PC-9 (cell line): ENCODE measurements at places on chromosomes 12 and 14.

- no peak for DNase-seq
These were observed 293.7 kb downstream of the TTC6 start for GRCh38 chr14:37889087-37889486.

- DNase-seq = no peak
These were observed 162.7 kb downstream of the GRIP1 start for GRCh38 chr12:66516133-66516532.

- DNase-seq = no peak
These were observed 80.5 kb downstream of the FBXW8 start for GRCh38 chr12:116990971-116991966.

DNA sequence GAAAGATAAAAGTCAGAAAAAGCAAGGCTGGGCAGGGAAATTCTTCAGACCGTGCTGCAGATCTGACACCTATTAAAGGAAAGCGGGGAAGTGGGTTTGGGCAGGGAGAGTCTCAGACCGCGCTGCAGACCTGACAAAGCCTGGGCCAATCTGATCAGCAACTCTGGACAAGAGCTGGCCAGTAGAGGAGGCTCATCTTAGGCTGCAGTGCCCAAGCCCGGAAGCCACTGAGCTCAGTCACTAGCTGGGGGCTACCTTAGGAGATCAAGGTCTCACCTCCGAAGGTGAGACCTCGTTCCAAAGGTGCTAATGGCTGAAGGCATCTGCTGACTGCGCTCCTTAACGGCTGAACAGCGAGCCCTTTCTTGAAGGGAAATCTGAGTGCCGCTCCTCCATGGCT is 60.2 kb downstream of the SINHCAF start:
- DNase-seq = no peak

DNA sequence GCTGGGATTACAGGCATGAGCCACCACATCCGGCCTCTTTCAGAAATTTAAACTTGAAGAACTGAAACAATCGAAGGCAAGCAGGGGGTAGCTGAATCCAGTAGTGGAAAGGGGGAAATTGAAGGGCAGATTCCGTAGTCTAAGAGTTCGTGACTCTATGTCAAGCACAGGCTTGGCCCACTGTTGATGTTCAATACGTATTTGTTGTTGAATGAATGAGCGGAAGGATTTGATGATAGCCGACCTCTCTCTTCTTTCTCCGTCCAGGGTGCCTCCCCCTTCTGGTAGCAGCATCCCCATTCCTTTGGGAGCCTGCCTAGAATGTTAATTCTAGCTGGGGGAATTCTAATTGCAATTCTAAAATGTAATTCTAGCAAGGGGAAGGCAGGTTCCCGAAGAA is 59.8 kb upstream of the MED13L start:
- DNase-seq = no peak

DNA sequence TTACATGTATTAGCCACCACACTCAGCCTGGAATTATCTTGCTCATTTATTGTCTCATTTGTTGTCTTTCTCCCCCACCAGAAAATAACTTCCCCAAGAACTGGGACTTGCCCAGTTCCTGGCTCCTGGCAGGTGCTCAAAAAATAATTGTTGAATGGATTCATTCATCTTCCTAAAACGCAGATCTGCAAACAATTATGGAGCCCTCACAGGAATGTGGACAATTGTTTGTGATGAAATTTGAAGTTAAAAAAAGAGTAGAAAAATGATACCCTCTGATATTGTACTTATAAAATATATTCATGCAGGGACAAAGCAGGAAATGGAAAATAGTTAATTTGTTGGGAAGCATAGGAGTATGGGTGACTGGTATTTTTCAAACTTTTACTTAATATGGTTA is 60.7 kb upstream of the MAP1LC3B2 start:
- DNase-seq = peak; percentile 51

GRCh38 chr14:74612350-74613021 is 449 bp upstream of the LTBP2 start:
- DNase-seq = peak; percentile 99

DNA sequence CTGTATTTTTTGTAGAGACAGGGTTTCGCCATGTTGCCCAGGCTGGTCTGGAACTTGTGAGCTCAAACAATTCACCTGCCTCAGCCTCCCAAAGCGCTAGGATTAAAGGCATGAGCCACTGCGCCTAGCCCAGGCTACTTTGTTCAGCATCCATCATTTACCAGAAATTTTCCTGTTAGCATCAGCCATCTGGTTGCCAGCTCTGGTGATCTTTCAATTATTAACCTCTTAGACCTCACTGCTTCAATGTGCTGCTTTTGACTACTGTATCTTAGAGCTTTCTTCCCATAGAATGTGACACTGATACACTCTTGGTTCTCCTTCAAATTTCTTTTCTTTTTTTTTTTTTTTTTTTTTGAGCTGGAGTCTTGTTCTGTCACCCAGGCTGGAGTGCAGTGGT is 5.4 kb upstream of the AMHR2 start:
- DNase-seq = no peak

GRCh38 chr12:89497467-89497866 is 27.1 kb downstream of the GALNT4 start:
- no peak for DNase-seq

DNA sequence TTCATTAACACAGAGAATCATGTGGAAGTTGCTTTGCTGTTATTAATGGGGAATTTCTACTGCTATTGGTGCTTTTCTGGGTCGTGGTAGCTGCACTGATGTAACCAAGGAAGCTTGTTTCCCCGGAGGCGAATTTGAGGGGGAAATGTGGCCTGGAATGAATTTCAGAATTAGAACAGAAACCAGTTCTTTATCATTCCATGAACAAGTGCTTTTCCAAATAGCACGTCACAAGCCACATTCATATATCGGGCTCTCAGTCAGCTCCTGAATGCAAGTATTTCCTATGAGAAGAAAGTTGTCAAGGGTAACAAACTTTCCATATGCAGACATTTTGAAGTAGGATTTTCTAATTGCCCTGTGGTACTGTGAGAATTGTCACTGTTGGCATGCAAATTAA is 1353.2 kb downstream of the AACS start:
- no peak for DNase-seq

- no peak for DNase-seq
These were observed 97.1 kb downstream of the C2CD5 start for GRCh38 chr12:22447223-22447622.

DNA sequence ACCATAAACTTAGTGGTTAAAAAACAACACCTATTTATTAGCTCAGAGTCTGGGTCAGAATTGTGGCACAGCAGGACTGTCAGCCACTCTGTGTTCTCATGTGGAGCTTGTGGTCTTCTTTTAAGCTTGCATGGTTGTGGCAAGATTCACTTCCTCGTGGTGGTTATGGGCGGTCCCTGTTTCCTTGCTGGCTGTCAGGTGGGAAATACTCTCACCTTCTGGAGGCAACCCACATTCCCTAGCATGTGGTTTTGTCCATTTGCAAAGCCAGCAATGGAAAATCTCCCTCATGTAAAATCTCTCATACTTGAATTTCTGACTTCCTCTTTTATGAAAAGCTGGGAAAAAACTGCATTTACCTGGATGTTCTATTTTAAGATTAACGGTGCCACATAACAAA is 229.8 kb downstream of the ALX1 start:
- DNase-seq = no peak

DNA sequence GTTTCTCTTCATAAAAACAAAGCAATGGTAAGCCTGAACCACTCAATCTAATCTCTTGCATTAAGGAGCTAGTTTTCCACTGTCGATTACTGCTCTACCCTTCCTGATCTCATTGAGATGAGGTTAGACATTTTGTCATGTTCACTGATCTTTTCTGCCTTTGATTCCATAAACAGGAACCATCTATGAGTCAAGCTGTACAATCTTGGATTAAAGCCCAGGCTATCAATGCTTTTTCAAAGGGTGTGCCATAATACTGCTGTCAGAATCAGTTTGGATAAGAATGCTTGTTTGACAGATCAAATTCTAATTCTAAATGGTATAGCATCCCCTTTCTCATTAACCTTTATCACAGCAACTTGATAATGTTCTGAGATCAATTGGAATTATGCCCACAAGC is 16.1 kb downstream of the GRIP1 start:
- DNase-seq = peak; percentile 58

- no peak for DNase-seq
These were observed 175.6 kb upstream of the FKBP4 start for GRCh38 chr12:2619136-2619535.

- no peak for DNase-seq
These were observed 172.2 kb upstream of the ATP2B1 start for GRCh38 chr12:89880690-89881350.

- no peak for DNase-seq
These were observed 335.7 kb downstream of the FOXG1 start for GRCh38 chr14:29102266-29102665.

DNA sequence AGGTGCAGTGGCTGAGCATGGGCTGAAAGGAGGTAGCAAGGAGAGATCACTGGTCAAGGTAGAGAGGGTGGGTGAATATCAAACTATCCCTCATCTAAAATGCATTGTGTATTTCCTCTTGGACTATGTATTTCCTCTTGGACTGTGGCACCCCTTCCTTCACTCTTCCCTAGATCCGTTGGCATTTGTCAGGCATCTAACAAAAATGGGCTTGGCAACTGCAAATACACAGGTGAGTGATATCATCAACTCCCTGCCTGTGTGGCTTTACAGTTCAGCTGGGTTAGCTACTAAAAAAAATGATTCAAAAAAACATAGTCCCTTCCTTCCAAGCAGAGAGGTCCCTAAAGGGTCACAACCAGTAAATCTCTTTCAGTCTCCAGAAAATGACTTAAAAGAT is 142.8 kb upstream of the FUT8 start:
- no peak for DNase-seq

- no peak for DNase-seq
These were observed 39.2 kb upstream of the PLXNC1 start for GRCh38 chr12:94109160-94109559.

- DNase-seq = no peak
These were observed 57.1 kb downstream of the DYRK2 start for GRCh38 chr12:67705394-67706370.

DNA sequence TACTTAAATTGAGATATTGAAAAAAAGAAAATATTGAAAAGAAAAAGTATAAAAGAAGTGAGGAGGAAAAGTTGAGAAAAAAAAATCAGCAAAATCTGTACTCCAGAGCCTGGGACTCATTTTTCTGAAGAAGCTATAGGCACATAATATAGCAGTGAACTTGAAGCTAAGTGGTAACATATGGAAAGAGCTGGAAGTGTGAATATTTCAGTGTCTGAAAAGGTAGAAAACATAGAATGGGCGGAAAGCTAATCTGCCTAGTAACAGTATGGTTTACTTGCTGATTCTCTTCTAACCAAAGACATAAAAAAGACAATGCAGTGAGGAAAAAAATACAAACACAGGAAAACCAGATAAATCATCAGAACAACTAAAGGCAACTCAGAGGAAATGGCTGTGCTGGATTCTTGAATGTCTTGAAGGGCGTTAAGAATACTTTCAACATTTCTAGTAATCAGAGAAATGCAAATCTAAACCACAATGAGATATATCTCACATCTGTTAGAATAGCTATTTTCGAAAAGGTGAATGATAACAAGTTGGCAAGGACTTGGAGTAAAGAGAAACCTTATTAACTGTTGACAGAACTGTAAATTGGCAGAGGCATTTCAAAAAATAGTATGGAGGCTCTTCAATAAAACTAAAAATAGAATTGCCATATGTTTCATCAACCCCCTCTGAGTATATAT is 784.6 kb downstream of the LRFN5 start:
- no peak for DNase-seq

DNA sequence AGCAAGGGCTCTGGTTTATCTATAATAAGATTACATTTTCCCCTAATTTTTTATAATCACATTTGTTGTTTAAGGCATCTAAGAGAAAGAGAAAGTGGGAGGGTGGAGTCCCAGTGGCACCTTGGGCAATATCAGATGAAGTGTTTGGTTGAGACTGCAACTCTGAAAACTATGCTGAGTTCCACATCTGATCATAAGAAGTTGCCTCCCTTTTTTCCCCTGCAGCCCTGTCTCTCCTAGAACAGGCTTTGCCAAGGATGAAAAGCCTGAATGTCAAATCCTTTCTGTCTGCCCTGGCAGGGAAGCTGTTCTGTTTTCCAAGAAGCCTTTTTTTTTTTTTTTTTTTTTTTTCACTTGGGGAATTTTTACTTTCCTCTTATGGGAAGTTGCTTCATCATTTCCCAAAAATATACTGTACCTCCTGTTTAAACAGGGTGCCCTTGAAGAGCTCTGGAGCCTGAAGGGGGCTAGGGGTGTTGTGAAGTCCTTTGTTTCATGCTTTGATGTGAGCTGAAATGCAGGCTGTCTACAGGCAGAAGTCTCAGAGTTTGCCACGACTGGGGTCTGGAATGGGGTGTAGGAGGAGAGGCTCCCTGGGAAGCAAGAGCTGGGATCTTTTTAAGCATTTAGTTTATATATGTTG is 71.3 kb downstream of the SUSD6 start:
- DNase-seq = no peak

- DNase-seq = no peak
These were observed 368.8 kb downstream of the ALG10 start for GRCh38 chr12:34390846-34391700.

- DNase-seq = no peak
These were observed 39.4 kb upstream of the PPP1CC start for GRCh38 chr12:110782094-110782493.

DNA sequence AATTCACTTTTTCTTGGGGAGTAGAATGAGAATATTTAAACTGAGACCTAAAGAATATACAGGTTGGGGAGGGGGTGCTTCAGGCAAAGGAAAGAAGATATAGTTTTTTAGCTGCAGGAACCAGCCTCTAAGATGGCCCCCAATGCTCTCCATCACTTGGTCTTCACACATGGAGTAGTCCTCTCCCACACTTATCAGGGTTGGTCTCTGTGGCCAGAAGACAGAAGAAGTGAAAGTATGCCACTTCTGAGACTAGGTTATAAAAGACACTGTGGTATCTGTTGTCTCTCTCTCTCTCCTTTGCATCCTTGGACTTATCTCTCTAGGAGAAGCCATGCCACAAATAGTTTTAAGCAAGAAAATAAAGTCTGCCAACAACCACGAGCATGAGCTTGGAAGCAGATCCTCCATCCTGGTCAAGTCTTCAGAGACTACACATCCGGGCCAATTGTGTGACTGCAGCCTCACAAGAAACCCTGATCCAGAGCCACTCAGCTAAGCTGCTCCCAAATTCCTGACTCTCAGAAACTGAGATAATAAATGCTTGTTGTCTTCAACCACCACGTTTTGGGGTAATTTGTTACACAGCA is 18.0 kb downstream of the PUS7L start:
- no peak for DNase-seq

DNA sequence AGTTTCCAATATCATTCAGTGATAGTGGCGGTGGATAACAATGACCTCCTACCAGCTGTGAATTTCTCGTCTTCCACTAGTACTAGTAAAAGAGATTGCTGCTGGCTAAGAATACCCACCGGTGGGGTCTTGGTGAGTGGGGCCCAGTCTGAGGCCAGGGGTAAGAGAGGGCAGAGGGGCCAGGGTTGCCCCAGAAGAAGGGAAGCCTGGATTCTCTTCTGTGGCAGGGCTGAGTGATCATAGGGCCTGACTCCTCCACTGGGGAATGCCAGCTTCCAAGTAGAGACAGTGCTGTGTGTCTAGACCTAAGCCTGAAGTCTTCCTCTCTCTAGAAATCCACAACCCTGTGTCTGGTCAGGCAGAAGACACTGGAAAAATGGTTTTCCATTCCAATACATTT is 5.8 kb upstream of the TMEM63C start:
- no peak for DNase-seq

- DNase-seq = no peak
These were observed 2.4 kb downstream of the PRR13 start for GRCh38 chr12:53443955-53444354.

- no peak for DNase-seq
These were observed 283.1 kb downstream of the TMEM117 start for GRCh38 chr12:44118946-44119345.
